ENCODE measurements at places on chromosomes 13 and 19.

DNA sequence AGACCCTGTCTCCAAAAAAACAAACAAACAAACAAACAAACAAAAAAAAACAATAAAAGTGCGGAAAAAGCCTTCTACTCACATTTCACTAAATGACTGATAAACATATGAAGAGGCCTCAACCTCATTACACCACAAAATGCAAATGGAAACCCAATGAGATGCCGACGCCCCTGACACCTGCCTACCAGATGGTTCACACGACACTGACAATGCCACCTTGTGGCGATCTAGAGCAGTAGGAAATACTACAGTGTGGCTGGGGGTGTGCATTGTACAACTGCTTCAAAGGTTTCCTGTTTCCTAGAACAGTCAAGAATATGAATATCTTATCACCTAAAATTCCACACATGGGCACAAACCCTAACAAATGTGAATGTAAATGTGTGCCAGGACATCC is 14.0 kb downstream of the SCGB2B2 start:
- DNase-seq, result no peak

- no peak for DNase-seq
Observed at GRCh38 chr13:112188298-112188610, 121.3 kb downstream of the SOX1 start.

DNA sequence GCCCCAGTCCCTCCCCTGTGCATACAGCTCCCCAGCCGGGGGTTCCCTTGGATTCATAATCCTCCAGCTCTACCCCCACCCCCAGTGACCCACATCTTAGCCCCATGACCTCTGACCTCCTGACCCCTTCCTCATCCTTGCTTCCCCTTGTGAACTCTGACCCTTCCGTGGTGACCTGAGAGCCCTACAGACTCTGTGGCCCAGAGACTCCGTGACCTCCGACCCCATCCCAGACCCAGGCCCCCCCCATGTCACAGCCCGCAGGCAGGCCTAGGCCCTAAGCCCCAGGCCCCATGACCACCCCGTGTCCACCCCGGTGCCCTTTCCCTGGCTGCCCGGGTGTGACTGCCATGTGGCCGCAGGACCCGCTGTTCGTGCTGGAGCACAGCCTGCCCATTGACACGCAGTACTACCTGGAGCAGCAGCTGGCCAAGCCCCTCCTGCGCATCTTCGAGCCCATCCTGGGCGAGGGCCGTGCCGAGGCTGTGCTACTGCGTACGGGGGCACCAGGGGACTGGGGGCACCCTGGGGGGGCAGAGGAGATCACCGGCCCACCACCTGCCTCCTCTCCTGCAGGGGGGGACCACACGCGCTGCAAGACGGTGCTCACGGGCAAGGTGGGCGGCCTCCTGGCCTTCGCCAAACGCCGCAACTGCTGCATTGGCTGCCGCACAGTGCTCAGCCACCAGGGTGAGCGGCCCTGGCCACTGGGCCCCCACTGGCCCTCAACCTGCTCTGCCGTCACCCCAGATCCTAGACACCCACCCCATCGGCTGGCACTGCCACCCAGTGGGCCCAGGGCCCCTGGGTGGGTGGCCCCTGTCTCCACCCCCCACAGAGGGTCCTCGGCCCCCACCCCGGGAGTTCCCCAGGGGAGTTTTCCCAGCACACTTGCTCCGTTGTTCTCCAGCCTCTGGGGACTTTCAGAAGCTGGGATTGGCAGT is 2.4 kb upstream of the SPIB start:
- DNase-seq, result no peak

DNA sequence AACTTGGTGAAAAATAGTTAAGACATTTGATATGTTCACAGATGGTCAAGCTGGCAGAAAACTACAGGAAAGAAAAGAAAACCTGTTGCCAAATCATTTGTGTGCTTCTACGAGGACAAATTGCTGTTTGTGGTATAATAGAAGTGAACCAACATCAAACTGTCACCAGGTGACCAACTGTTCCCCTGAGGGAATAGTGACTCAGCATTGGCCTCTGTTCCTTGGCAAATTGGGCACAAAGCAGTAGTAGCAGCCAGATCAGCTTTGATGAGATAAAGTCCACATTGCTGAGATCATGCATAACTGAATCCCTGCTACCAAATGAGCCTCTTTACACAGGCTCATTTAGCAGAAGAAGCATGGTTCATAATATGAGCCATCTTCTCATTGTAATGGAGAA is 103.5 kb downstream of the POSTN start:
- no peak for DNase-seq

- DNase-seq, result no peak
Observed at GRCh38 chr13:70844391-70845108, 736.3 kb upstream of the KLHL1 start.

DNA sequence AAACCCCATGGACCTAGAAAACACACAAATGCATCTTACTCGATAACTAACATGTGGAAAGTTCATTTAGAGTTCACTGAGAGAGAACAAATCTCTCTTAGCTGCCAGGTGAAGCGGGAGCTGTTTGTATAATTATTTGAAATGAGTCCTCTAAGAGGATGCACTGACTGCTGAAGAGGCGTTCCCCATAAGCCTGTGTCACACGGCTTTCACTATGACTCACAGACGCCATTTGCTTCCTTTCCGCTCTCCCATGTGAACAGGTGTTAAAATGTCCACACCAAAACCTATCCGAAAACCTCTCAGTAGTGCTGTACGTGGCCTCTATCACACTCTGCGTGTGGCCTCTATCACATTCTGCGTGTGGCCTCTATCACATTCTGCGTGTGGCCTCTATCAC is 101.8 kb downstream of the SOX1 start:
- no peak for DNase-seq

Data from AG09319 (cell line).